ENCODE measurements at places on chromosomes 11 and 22.

GRCh38 chr11:41845066-41845465 is 385.6 kb upstream of the LRRC4C start:
- DNase-seq, result no peak

DNA sequence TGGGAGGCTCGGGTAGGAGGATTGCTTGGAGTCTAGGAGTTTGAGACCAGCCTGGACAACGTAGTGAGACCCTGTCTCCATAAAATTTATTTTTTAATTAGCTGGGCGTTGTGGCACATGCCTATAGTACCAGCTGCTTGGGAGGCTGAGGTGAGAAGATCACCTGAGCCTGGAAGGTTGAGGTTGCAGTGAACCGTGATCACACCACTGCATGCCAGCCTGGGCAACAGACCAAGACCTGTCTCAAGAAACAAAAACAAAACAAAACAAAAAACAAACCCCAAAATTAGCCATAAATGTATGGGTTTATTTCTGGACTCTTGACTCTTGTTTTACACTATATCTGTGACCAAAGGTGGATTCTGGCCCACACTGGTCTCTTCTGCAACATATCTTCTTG is 41.6 kb downstream of the EIF3F start:
- no peak for DNase-seq

DNA sequence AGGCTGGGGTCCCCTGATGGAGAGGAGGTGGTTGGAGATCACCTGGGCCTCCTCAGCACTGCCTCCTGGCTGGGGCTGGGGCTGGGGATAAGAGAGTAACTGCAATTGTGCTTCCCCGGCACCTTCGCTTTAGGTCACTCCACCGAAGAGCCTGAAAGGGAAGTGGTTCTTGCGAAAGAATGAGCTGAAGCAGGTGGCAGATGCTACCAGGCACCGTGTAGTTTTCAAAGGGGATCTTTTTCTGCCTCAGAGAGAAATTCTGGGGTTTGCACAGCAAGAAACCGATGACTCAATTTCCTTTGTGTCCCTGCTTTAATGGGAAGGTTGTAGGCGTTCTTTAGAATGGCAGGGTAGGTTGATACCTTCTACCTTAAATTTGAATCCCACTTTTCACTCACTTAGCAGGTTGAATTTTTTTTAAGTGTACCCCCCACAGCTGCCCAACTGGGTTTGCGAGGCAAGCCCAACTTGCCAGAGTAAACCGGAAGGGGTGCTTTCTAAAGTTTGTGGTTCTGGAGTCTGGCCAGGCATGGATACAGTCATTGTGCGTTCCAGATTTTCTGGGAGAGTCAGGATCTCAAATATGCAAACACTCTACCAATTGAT is 5.3 kb downstream of the CD44 start:
- DNase-seq, result peak; percentile 92

DNA sequence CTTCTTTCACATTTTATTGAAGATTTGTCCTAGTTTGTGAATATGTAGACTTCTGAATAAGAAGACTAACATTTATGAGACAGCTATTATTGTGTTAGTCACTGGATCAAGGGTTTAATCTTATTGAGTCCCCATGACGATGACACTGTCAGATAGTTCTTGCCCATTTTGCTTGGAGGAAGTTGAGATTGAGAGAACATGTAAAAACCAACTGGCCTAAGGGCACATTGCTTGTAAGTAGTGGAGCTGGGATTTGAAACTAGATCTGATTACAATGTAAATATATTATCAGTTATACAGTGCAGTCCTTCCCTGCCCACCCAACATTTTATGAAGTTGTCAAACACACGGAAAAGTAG is 134.7 kb downstream of the HIPK3 start:
- no peak for DNase-seq

- DNase-seq, result peak; percentile 92
Measured at GRCh38 chr11:108511851-108512474, 13.8 kb upstream of the POGLUT3 start.

GRCh38 chr22:40294696-40295095 is 51.6 kb upstream of the ADSL start:
- DNase-seq, result no peak

- DNase-seq, result peak; percentile 68
Measured at GRCh38 chr11:107689317-107690202, 22.3 kb downstream of the SLN start.

DNA sequence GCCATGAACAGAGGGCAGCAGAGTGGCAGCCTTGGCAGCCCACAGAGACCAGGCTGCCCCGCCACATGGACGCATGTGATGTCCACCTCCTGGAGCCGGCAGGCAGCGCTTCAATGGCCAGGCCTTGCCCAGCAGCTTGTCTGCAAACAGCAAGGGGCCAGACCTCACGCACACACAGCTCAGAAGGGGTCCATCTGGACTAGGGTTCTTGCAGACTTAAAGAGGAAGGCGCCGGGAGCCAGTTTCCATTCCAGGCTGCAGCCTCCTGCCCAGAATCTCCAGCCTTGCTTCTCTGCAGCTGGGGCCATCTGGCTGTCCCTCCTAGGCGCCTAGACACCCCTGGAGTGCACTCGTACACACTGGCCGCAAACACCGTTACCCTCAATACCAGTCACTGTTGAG is 91.9 kb upstream of the TMEM45B start:
- DNase-seq, result no peak

GRCh38 chr22:18095101-18095805 is 15.4 kb upstream of the TUBA8 start:
- peak; percentile 12 for DNase-seq

- DNase-seq, result no peak
Measured at GRCh38 chr11:76719281-76719680, 48.7 kb upstream of the LRRC32 start.

DNA sequence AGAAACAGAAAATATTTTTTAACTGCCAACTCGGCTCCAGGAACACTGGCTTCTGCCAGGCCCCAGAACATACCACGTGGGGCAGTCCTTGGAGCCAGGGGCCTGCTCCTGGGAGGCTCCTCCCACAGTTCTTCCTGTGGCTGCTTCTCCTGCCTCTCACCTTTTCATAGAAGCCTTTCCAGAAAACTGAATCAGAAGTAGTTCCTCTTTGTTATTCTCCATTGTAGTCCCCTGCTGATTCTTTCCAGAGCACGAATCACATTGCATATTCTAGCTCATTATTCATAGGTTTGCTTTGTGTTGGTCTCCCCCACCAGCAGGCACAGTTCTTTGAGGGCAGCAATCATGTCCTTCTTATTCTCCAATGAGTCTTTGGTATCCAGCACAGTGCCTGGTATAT is 106.0 kb downstream of the EFCAB6 start:
- DNase-seq, result no peak

DNA sequence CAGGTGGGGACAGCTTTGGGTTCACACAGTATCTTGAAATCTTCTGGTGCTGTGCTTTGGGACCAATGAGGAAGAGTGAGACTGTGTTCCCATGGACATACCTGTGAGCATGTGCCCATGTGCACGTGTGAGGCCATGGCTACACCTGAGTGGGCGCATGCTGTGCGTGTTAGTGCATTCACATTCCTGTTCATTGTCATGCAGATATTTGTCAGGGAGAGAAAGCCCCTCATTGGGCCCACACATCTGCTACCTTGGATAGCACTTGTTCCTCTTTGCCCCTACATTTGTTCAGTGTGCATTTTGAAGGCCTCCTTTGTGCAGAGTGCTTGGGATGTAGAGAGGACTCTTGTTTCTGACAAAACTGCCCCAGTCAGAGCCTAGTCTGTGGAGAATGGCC is 154.3 kb upstream of the E2F8 start:
- no peak for DNase-seq

DNA sequence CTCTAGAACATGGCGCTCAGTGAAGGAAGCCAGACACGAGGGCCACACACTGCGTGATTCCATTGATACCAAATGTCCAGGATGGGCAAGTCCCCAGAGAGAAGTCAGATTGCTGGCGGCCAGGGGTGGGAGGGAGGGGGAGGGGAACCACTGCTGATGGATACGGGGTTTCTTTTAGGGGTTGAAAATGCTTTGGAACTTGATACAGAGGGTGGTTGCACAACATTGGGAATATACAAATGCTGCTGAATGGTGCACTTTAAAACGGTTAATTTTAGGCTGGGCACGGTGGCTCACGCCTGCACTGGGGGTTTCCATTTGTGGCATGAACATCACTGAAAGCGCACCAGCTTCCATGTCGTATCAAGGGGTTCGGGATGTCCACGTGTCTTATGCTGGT is 5.1 kb downstream of the TSPO start:
- no peak for DNase-seq

DNA sequence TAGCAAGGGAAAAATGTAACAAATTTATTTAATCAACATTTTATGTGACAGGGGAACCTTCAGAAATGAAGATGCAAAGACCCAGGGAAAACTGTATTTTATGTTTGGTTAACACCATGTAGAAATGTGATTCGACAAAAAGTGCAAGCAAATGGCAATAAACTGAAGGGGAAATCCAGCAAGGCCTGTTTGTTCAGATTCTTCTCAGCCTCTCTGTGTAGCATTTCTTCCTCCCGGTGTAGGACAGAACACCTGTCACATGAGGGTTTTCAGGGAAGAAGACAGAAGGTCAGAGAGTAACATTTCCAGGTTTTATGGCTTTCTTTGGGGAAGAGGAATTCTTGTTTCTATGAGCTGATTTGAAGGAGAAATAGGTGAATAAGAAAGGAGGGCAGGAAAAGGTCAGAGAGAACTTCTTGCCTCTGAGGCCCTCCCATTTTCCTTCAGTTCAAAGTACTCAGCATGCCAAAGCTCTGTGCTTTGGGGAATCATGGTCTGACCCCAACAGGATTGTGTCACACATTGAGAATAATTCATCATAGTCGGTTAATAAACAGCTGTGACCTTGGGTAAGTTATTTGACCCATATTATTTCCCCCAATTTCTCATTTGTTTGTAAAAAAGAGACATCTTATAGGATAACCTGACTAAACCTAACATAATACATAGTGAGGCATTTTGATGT is 45.5 kb upstream of the ME3 start:
- no peak for DNase-seq

GRCh38 chr22:31969789-31970489 is 25.6 kb downstream of the YWHAH start:
- peak; percentile 53 for DNase-seq

DNA sequence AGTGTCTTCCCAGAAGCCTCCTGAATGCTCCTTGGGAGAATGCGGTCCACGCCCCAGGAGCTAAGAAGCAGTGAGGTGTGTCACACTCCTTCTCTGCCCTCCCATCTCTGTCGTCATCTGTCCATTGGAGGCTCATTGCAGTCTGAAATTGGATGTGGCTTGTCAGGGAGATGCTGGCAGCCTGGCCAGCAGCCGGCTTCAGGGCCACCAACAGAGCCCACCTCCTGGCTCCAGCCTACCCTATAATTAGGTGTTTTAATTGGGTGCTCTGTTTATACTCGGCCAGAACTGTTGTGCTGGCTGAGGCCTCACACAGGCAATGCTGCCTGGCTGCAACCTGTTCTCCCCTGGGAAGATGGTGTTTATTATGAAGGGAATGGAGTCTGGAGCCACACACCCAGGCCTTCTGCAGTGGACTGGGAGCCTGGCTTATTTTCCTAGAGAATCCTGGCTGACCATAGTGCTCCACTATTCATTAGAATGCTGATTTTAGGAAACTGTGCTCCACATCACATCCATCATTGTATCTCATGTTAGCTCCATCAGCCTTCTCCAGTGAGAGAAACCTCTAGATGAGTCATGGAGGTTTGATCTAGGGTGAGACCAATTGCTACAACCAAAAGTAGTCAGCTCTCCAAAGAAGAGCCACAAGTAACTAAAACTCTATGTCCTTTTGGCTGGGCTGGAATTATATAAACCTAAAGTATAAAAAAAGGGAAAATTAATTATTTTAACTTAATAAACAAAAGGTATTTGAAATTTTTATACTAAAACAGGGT is 86.8 kb upstream of the CRTAM start:
- DNase-seq, result peak; percentile 41

GRCh38 chr11:68998390-68998911 is 14.6 kb downstream of the MRGPRF start:
- peak; percentile 29 for DNase-seq

DNA sequence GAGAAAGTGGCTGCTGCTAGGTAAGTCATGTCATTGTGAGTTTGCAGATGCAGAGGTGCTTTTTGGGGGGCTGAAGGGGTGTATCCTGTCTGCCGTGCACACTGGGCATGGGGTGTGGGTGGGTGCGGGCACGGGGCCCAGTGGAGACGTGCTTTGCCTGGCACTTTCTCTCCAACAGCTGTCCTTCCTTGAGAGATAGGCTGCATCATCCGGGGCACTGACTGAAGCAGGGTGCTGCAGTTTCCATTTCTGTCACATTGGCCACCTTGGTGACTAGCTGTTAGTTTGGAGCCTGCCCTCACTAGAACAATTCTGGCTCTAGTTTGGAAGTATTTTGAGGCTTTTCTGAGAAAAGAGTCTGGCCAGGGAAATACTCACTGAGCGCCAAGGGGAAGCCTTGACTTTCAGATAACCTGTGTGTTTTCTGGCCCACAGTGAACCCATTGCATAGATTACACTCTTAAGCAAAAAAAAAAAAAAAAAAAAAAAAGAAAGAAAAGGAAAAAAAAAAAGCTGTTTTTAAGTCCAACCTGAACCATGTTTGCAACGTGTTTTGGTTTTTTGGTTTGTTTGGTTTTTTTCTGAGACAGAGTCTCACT is 219.2 kb downstream of the NAV2 start:
- DNase-seq, result peak; percentile 34

DNA sequence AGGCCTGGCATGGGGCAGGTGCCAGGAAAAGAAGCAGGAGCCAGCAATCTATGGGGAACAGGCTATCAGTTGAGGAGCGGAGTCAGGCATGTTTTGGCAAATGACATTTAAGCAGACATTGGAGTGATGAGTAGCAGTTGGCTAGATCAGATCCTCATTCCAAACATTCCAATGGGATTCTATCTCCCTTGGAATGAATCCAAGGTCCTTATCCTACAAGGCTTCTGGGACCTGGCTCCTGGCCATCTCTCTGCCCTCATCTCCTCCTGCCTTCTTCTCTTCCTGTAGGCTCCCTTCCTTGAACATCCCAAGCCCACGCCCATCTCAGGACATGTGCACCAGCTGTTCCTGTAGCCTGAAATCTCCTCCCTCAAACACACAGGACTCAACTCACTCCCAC is 1074.5 kb downstream of the TBC1D22A start:
- peak; percentile 96 for DNase-seq

- no peak for DNase-seq
Measured at GRCh38 chr11:75733431-75734107, 15.9 kb downstream of the MOGAT2 start.

- no peak for DNase-seq
Measured at GRCh38 chr11:83782329-83782728, 496.2 kb upstream of the CCDC90B start.

GRCh38 chr11:57240757-57241156 is 3.7 kb upstream of the APLNR start:
- DNase-seq, result no peak

DNA sequence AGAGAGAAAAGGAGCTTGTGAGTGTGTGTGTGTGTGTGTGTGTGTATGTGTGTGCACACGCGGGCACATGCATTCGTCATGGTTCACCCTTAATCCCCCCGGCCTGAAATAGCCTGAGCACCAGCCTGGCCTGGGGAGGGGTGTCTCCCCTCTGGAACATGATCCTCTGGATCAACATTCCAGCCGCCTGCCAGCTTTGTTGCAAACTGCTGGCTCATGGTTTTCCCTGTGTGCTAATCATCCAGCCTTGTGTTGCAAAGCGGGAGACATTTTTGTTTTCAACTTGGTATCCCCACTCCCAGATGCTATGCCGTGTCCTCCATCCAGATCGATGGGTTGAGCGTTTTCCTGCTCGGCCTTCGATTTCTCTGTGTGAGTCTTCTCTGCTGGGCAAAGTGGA is 94.3 kb downstream of the FEZ1 start:
- DNase-seq, result peak; percentile 23

Data from fibroblast of skin of back (primary cell).